ENCODE measurements at places on chromosomes 16 and 17.
A peak's percentile ranks its signal among the peaks of the same experiment; 100 is the strongest.

- DNase-seq: no peak
Observed at GRCh38 chr16:10228779-10229178, 46.6 kb upstream of the GRIN2A start.

DNA sequence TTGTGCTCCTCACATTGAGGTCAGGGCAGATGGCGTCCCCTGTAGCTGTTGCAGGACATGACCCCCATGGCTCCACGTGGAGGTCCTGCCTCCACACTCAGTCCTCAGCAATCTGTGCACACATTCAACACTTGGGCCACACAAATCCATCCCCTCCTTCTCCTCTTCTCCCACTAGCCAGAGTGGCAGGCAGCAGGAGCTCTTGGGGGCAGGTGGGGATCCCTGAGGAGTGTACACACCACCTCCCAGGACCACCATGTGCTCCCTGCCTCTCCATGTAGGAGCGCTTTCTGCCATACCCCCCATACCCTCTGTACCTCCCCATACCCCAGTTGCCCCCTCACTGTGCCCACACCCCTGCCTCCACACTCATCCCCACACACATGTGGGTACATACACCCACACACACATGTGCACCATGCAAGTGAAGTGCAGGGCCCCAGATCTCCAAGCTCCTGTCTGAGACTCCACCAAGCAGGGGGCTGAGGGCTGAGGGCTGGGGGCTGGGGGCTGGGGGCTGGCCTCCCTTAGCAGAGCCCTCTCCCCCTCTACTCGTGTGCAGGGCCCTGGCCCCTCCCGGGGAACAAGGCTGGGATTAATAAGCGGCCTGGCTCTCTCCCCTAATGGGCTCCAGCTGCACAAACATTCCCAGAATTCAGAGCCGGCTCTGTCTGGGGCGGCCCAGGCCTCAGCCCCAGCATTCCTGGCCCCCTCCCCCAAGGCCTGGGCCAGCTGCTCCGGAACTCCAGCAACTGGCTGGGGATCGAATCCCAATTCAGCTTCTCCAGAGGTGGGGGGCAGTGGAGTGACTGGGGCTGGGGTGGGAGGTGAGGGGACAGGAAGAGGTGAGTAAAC lies 48.2 kb upstream of the MEIOC start:
- peak; percentile 77 for DNase-seq

- peak; percentile 56 for DNase-seq
Observed at GRCh38 chr17:46894476-46895151, 28.3 kb upstream of the GOSR2 start.

- DNase-seq: peak; percentile 76
Observed at GRCh38 chr17:48261297-48261880, 153.8 kb downstream of the SNX11 start.

DNA sequence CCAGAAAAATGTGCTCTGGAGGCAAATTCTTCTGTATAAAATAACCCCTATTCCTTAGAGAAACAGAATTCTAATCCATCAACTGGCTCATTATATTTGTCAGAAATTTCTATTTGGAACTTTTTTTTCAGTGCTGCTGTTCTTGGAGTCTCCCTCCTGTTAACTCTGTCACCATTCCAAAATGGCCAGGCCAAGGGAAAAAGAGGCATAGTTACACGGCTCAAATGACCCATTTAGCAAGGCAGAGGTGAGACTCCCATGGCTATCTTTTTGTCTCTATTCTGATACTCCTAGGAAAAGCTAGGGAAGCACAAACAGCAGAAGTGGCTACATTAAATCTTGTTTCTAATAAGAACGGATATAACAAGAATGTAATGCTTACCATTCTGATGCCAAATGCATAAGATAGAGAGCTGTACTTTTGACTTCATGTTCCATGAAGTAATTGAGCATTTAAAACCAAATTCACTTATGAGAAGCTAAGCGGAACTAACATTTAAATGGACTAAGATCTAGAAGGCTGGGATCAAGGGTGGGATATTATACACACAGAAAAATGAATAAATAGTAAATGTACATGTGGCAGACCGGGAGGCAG lies 64.4 kb upstream of the CORO6 start:
- no peak for DNase-seq

- peak; percentile 65 for DNase-seq
Observed at GRCh38 chr16:72989579-72990551, 58.1 kb downstream of the ZFHX3 start.

DNA sequence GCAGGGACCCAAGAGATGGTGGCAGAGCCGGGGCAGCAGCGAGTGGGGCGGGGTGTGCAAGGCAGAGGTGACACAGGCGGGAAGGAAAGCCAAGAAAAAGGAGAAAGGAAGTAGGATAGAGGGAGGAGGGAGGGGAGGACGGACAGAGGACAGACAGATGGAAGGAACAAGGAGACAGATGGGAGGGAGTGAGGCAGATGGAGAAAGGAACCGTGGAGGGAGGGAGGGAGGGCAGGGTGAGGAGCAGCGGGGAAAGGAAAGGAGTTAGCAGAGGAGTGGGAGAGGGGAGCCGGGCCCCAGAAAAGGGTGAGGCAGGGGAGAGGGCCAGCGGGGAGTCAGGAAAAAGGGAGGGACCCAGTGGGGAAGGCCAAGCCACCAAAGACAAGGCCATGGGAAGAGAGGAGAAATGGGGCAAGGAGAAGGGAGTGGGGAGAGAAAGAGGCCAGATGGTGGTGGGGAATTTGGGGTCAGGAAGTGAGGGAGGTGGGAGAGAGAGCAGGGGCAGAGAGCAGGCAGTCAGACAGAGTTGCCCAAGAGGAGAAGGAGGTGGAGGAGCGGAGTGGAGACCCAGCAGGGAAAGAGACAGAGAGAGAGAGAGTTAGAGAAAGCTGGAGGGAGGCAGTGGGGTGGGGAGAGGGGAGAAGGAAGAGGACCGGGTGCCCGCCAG lies 13.2 kb upstream of the ASGR1 start:
- no peak for DNase-seq

- no peak for DNase-seq
Observed at GRCh38 chr16:13554005-13554404, 365.9 kb upstream of the ERCC4 start.

DNA sequence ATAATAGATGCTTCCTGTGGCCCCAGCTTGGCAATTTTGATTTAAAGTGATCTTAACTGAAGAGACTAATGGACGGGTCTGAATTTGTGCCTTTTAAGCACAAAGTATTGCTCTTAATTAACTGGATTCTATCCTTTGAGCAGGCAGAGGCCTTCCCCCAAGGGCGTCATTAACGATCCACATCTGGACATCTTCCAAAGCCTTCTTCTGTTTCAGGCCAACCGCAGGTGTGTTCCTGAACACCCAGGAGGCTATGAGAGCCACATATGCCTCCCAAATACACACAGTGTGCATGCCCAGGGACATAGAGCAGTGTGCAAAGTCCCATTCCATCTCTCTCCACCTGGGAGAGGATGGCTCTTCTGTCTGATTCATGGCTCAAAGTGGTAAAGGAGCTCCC lies 42.3 kb downstream of the MAPT start:
- DNase-seq: no peak

DNA sequence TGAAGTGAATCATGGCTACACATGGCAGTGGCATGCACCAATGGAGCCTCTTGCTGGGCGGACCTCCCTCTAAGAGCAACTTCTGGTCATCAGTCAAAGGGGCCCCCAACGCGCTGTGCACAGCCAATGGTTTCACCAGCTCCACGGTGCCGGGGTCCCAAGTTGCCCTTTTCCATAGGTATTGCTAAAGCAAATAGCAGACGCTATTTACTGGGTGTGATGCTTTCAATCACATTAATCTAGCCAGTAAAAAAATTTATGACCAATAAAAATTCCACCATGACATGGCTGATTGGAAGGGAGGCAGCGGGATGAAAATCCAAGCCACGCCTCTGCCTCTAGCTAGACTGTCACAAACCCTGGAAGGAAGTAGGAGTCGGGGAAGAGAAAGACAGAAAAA lies 680.3 kb upstream of the SOX9 start:
- DNase-seq: no peak

DNA sequence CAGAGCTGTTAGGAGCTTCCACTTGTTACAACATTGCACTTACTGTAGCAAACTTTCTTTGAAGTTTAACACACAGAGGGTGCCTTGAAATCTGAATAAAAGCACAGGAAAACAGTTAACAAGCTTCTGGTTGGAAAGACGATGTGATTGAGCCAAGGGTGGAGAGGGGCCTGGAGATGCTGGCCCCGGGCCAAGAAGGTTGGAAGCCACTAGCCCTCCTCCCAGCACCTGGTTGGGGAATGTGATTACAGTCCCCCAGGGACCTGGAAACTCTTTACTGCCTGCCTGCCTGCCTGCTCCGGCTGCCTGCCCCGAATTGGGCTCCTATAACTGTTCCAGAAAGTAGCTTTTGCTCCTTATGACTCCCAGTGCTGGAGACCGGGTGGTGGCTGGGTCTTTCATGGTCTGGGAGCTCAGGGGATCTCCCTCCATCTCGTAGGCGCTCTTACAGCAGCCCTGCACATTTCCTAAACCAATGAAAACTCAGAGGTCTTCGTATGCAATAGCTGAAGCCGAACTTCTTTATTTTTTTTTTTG lies 48.0 kb upstream of the ZFHX3 start:
- DNase-seq: peak; percentile 29

- no peak for DNase-seq
Observed at GRCh38 chr16:75342308-75342811, 90.9 kb upstream of the BCAR1 start.

- no peak for DNase-seq
Observed at GRCh38 chr17:15409721-15410250, 57.6 kb downstream of the CDRT4 start.

DNA sequence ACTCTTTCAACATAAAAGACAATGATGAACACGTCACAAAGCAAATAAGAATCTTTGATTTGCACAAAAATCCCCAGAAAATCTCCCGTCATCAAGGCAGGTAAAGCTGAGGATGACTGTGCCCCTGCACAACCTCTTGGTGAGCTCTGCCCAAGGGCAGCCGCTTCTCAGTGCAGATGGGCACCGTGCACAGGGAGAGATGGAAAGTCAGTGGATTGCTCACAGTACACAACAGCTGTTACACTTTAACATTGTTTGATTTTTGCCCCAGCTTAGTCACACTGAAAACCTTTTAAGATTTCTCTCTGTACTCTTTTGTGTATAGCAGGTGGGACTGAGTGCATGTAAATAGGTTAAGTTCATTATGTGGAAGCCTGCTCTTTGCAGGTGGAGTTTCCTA lies 104.2 kb downstream of the CDK5R1 start:
- no peak for DNase-seq

- peak; percentile 29 for DNase-seq
Observed at GRCh38 chr16:84278968-84279367, 15.7 kb upstream of the WFDC1 start.

DNA sequence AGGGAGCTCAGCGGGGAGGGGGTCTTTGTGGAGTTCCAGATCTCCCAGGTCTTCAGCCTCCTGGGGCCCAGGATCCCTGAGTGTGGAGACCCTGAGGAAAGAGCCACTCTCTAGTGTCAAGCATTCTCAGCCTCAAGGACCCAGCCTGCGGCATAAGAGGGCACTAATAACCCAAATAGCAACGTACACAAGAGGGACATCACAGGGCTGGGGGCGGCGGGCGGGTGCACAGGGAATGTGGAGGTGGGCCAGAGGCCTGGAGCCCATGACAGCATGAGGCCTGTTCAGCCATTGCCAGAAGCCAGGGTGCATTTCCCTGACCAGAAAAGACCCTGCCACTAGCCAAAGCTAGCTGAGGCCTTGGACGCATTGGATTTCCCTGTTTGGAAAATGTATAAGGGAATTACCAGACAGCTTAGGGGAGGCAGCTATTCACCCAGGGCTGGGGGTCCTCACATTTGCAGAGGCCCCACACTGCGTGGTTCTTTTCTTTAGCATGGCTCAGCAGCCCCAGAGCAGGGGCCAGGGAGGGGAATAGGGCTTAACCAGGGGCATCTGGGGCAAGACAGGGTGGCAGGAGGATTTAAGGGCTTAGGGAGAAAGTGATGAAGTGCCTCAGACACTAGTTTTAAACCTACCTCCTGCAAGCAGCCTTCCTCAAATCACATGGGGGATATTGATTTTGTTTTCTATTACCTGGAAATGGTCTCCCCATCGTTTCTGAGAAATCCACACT lies 13.5 kb upstream of the ALOX15B start:
- DNase-seq: no peak

Measured in iPS-NIHi11 (cell line).